ENCODE measurements at places on chromosomes 5 and 9.

DNA sequence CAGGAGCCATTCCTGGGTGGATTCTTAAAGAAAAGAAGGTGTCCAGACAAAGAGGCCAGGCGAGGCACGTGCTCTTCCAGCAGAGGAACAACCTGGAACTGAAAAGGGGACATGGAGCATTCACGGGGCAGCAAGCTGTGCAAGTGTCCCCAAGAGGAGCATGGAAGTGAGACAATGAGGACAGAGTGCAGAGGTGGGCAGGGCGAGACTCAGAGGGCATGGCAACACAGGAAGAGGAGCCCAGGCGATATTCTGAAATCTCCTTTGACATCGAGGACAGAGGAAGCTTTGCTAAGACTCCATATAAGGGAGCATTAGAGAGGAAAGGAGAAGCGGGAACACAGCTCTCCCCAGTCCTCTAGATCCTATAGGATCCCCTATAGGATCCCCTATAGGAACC is 29.4 kb upstream of the SPATA31E1 start:
- DNase-seq: no peak

GRCh38 chr5:71569748-71570509 is 17.2 kb upstream of the MCCC2 start:
- no peak for DNase-seq

- DNase-seq: no peak
Measured at GRCh38 chr5:149152317-149152746, 11.0 kb downstream of the ABLIM3 start.

GRCh38 chr5:172868924-172869591 is 35.0 kb downstream of the ERGIC1 start:
- DNase-seq: no peak

- DNase-seq: no peak
Measured at GRCh38 chr9:116423149-116423548, 264.0 kb upstream of the TRIM32 start.

DNA sequence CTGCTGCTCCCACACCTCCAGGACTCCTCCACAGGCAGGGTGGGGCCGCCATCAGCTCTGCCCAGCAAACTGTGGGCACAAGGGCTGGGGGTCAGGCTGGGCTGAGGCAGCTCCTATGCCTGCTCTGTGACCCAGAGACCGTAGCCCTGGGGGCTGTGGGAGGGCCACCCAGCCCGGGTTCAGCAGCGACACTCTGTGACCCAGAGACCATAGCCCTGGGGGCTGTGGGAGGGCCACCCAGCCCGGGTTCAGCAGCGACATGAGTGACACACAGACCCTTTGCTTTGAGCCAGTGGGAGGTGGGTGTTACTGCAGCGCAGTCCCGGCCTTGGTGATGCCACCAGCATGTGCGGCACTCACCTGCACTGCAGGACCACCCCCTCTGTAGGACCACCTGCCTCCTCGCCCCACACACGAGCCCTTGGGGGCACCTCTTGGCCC is 118.9 kb upstream of the LPCAT1 start:
- no peak for DNase-seq

GRCh38 chr5:66796305-66797292 is 200.4 kb downstream of the MAST4 start:
- DNase-seq: peak; percentile 43

GRCh38 chr9:39108145-39108544 is 179.8 kb downstream of the CNTNAP3 start:
- DNase-seq: no peak

DNA sequence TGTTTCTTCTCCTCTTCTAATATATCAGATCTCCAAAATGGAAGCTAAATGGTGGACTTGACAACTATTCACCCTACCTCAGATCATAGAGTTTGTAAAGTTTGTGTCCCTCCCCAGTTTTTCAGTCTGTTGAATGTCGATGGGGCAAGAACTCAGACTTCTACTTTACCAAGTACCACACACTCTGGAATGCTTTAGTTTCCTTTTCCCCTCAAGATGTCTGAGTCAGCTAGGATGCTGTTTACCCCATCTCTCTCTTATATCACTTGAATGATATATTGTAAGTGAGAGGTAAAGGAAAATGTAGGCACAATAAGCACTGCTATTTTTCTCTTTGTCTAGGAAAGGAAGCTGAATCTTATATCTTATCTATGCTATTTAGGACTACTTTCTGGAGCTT is 25.9 kb upstream of the TAL2 start:
- DNase-seq: no peak

- no peak for DNase-seq
Measured at GRCh38 chr9:78026947-78027346, 4.7 kb downstream of the GNAQ start.

DNA sequence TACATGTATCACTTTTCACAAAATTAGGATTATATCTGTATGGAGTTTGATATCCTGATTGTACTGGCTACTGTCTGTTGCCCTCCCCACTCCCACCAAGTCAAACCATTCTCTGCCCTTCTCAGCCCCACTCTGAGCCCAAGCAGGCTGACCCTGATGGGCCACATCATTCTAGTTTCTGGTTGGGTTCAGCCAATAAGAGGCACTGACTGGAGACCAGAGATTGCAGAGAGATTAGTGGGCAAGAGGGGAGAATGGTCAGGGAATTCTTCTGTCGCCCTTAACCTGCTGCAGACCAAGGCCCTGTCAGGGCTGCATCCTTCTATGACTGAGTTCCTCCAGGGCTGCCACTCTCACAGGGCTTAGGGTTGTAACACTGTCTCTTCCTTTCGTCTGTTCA is 2.7 kb downstream of the HSPB3 start:
- DNase-seq: no peak

DNA sequence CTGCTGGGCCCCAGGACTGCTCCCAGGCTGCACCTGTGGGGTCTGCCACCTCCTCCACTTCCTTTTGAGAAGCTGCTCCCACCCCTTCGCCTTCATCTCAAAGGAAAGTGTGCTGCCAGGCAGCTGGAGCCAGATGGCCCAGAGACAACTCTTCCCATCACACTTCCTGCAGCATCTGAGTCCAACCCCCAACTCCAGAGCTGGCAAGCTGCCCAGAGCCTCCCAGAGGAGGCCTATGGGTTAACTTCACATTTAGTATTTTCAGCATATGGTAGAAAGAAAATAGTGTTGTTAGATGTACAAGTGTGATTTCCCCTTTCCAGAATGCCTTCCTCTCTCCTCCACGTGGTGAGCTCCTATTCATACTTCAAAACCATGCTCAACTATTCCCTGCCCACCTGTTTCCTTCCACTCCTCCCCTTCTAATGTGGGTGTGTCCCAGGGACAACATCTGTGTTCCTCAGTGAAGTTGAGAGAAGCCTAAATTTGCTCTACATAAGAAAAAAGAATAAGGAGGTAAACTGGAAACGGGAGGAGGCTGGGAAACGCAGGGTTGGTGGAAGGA is 38.6 kb upstream of the KCNMB1 start:
- DNase-seq: peak; percentile 46

DNA sequence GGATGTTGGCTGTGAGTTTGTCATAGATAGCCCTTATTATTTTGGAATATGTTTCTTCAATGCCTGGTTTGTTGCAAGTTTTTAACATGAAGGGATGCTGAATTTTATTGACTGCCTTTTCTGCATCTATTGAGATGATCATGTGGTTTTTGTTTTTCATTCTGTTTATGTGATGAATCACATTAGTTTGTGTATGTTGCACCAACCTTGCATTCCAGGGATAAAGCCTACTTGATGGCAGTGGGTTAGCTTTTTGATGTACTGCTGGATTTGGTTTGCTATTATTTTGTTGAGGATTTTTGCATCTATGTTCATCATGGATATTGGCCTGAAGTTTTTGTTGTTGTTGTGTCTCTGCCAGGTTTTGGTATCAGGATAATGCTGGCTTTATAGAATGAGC is 225.6 kb downstream of the PCSK1 start:
- no peak for DNase-seq

GRCh38 chr5:76290321-76290757 is 112.7 kb upstream of the IQGAP2 start:
- DNase-seq: no peak

GRCh38 chr9:104417296-104417695 is 86.8 kb upstream of the OR13F1 start:
- DNase-seq: no peak

- DNase-seq: no peak
Measured at GRCh38 chr5:10505517-10506095, 58.3 kb upstream of the ANKRD33B start.

DNA sequence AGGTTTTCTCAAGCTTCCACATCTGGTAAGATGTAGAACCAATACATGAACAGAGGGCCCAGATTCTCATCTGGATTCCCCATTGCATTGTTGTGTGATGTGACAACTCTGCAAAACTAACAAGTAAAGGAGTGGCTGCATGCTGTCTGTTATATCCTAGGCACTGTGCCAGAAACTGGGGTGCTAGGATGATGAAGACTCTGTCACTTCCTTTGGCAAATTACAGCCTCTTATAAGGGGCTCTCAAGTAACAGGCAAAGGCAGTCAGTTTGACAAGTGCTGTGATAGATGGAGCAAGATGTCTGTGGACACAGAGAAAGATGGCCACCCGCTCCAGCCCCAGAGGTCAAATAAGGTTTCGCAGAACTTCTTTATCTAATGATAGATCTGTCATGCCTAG is 115.7 kb downstream of the PAPPA start:
- DNase-seq: no peak

DNA sequence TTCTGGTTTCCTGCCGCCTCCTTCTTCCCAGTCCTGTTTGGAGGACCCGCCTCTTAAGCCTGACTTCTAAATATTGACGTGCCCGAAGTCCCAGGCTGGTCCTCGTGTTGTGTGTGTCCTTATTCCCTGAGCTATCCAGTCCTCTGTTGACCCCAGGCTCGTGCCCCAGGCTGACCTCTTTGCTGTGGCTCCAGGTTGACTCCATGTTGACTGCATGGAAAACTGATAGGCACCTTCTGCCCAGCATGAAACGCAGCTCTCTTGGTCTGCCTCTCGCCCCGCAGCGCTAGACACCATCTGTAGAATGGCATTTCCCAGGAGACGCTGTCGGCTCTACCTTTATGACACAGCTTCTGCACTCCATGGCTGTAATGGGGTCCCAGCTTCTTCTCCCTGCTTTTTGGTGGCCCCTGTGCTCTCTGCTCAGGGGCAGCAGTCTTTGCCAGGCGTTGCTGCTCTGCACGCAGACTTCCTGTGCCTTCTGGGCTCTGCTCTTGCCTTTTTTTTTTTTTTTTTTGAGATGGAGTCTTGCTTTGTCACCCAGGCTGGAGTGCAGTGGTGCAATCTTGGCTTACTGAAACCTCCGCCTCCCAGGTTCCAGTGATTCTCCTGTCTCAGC is 28.4 kb downstream of the EHMT1 start:
- DNase-seq: no peak

GRCh38 chr5:96997265-96997859 is 61.5 kb downstream of the LNPEP start:
- DNase-seq: peak; percentile 18

DNA sequence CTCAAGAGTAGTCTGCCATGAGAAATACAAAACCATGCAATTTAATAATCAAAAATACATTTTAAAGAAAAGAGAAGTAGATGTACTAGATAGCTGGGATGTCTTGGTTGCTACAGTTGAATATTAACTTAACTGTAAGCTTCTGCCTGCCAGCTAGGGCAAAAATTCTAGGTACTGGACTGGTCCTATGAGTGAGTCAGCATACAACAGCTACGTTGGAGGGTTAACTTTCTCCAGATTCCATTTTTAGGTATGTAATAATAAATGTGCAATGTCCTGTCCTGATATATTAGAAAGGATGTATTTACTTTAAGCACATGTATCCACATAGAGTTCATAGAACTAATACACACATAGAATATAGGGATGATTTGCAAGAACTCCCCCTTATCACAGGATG is 230.1 kb downstream of the CAAP1 start:
- DNase-seq: no peak

- DNase-seq: no peak
Measured at GRCh38 chr5:17234374-17234773, 16.9 kb downstream of the BASP1 start.

GRCh38 chr9:131398204-131398603 is 4.3 kb downstream of the PRRC2B start:
- no peak for DNase-seq

GRCh38 chr5:112931473-112931872 is 9.4 kb upstream of the REEP5 start:
- DNase-seq: no peak

DNA sequence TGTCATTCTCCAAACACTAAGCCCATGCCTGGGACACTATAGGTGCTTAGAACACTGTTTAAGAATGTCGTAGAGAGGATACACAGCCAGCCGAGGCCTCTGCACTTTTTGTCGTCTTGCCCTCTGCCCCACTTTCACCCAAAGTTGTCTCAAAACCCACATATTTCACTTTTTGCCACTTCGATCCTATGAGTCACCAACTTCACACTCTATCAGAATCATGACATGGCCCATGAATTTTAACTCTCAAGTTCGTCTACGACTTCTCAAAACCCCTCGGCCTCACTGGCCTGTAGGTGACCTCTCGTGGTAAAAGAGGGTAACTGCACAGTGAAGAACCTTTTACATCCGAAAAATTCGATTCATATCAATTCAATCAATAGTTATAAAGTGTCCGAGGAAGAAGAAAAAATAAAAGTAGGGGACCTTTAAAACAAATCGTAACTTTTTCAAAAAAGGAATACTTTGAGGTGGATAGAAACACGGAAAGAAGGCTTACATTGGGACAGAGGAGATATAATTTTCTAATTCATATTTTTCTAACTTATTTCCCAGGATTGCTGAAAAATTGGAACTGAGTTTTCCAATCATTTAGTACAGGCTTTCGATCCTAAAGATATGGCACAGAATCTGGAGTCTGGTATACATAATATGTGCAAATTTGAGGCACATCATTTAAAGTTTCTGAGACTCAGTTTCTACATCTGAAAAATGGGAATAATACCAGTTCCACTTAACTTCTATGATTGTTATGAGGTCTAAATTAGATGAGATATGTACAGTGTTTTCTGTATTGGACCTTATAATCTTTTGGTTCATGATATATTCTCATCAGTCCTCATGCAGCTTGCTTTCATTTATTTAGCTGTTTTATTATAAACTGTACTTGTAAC is 122.6 kb downstream of the APBA1 start:
- DNase-seq: no peak

DNA sequence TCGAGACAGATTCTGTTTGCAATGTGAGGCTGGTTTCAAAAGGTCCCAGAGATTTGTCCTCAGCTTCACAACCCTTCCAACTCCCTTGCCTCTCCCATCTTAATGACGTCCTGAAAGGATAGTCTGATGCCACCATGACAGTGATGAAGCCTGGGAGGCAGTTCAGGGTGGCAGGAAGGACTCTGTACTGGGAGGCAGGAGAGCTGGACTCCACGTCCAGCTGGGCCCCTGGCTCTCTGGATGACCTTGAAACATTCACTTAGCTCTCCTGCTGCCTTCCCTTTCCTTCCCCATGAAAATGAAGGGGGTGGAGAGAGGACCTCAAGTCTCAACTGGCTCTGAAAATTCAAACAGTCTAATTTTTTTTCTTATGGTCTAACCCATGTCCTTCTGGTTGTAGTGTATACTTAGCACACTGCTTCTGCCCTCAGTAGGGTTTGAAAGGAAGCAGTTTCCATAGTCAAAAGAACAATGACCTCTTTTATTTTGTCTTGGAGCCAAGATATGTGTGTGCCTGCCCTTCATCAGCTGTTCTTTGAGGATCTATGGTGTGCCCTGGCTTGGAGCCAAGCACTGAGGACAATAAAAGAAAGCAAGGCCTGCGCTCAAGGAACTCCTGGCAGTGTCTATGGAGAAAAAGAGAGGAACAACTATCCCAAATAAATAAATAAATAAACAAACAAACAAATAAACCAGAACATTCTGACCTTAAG is 188.3 kb downstream of the GRIA1 start:
- no peak for DNase-seq

GRCh38 chr5:103041071-103041676 is 78.8 kb downstream of the GIN1 start:
- peak; percentile 56 for DNase-seq

- no peak for DNase-seq
Measured at GRCh38 chr5:21826884-21827283, 1026.3 kb downstream of the CDH12 start.

Data from NCI-H1105 treated with DMSO at 0.1 percent for 48 hours (cell line).